Immature natural killer cell (primary cell): ENCODE measurements at places on chromosomes 12 and 14.

GRCh38 chr14:105261781-105262180, 13.4 kb downstream of the BTBD6 start:
- no peak overlapping the region for H3K4me3 ChIP-seq
- no peak for DNase-seq
- H3K27me3 ChIP-seq = no peaks in the 10 kb centered on the region
- H3K27ac ChIP-seq = no peak overlapping the region

GRCh38 chr14:88838015-88838414, 13.6 kb downstream of the TTC8 start:
- no peak for DNase-seq
- no peak overlapping the region for H3K4me3 ChIP-seq
- peaks cover 5% of the 10 kb centered on the region for H3K36me3 ChIP-seq
- H3K4me1 ChIP-seq = no peaks in the 10 kb centered on the region
- H3K27me3 ChIP-seq = peaks cover 6% of the 10 kb centered on the region

GRCh38 chr14:29459969-29460560, 467.6 kb downstream of the PRKD1 start:
- H3K27me3 ChIP-seq = no peaks in the 10 kb centered on the region
- H3K4me1 ChIP-seq = no peaks in the 10 kb centered on the region
- no peak for DNase-seq
- no peaks in the 10 kb centered on the region for H3K36me3 ChIP-seq

DNA sequence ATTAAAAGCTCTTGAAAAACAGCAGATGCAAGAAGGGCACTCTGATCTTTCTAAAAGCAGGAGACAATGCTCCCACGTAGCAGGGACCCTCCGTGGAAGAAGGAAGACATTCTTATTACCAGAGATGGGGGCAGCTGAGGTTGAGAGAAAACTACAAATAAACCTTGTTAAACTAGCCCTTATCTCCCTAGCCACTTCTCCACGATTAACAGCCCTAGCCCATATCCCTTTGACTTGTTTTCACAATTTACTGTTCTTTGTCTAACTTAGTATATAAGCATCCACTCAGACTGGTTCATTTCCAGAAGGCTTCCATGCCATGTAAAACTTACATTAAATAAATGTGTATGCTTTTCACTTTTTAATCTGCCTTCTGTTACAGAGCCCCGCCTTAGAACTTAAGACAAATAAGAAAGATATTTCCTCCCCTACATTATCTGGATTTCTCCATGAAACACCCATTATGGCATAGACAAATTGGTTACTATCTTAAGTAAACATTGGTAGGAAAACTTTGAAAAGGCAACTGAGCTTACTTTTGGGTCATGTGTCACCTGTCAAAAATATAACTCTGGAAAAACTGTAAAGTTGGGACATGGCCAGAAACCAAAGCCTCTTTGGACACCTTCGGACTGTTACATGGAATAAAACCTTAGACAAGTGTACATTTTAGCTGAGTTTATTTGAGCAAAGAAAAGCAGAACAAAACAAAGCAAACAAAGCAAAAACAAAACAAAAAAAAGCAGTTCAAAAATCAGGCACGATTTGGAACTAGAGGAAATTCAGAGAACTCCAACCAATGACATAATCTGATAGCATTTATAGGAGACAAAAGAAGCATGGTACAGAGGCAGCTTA, 4.9 kb upstream of the RNASE1 start:
- no peak overlapping the region for H3K4me3 ChIP-seq
- H3K27ac ChIP-seq = no peak overlapping the region
- H3K36me3 ChIP-seq = no peaks in the 10 kb centered on the region
- peaks cover 3% of the 10 kb centered on the region for H3K27me3 ChIP-seq
- DNase-seq = no peak
- no peaks in the 10 kb centered on the region for H3K4me1 ChIP-seq

GRCh38 chr12:122730215-122731014, at the start of gene HCAR1:
TSS of gene HCAR1 (minus strand) at chr12:122730844. CDS start at chr12:122730339, 505 bp downstream.
- H3K27ac ChIP-seq = no peak within 1 kb of the TSS
- H3K4me1 ChIP-seq = no peaks in the 10 kb centered on the region
- no peak within 1 kb of the TSS for H3K4me3 ChIP-seq
- DNase-seq = no peak

DNA sequence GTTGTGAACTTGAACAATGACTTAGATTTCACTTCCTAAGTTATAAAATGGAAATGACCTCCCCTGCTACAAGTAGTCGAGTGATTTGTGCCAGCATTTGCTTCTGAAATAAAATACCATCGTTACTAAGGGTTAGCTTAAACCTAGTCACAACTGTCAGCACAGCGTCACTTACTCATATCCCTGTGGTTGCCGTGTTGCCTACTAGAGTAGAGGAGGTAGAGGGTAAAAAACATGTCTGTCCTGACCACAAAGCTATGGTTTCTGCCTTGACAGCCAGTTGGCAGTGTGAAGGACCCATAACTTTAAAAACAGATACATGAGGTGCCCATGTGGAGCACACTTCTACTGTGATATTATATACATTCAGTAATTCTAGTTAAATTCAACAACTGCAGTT, 234.2 kb upstream of the RGS6 start:
- H3K4me1 ChIP-seq = peaks cover 20% of the 10 kb centered on the region
- peak overlapping the region; percentile 80 for H3K27ac ChIP-seq
- peaks cover 2% of the 10 kb centered on the region for H3K27me3 ChIP-seq
- peaks cover 25% of the 10 kb centered on the region for H3K36me3 ChIP-seq
- DNase-seq = peak; percentile 9
